ENCODE measurements at places on chromosomes 6 and 20.
A peak's percentile ranks its signal among the peaks of the same experiment; 100 is the strongest.

GRCh38 chr20:23350904-23351838 lies 580 bp downstream of the NXT1 start:
- peak; percentile 34 for DNase-seq

DNA sequence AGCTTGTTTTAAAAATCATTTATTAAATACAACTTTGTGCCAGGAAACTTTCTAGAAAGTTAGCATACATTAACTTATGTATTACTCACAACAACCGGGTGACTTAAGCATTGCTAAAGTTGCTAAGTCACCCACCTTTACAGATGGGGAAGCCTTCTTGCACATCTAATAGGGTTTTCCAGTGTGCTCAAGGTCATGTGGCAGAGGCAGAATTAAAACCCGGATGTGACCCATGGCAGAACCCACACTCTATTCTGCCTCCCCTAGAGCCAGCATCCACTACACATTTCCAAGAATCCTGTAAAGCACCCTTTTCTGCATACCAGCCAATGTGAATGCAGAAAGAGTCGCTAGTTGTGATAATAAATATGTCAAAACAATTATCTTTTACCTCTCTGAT lies 13.4 kb downstream of the LINC00237 start:
- DNase-seq, result no peak

DNA sequence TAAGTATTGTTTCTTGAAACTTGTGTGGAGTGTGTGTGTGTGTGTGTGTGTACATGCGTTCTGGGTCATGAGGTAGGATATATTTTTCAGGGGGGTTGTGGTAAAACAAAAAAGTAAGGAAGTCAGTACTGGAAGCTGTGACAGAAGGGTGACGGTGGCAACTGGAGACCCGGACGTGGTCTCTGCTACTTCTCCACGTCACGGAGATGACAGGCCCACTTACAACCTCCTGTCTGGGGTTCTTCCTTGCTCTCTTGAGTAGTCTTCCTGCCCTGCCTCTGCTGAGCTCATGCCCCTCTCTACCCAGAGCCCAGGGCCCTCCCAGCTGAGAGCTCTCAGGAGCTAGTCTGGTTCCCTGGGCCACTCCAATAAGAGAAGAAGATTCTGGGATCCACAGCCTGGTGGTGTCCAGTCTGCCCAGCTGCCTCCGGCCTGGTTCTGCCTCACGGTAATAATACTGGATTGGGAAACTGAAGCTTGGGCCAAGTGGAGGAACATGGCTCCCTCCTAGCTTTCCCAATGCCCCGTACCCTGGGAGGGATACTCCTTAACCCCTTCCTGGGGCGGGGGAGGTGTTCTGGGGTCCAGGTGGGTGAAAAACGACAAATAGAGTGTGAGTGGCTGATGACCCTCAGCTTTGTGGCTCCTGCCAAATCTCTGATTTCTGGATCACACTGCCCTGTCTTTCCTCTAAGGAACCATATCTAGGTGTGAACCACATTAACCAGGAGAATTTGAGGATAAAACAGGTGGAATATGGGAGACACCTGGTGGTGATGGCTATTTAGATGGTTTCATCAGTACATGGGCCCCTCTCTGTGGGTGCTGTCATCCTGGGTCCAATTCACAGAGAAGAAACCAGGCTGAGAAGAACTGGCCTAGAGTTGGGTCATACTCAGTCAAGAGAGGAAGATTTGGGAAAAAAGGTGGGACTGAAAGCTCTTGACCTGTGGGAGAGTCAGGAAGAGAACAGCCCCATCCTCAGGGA lies 27.2 kb downstream of the VEGFA start:
- peak; percentile 35 for DNase-seq

DNA sequence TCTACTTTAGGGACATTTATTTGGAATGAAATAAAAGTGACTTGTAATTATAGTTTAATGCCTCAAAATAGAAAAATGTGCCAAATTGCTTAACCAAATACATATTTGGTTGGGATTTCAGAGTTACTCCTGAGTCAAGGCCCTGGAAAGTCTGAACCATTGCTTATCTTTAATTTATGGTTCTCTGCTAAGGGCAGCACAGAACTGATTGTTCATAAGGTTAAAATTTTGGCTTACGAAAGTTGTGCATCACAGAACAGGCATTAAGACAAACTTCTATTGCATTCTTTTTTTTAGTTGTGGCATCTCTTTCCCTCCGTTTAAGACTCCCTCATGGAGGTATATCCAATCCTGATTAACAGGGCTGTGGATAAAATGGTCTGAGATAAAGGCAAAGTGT lies 92.2 kb upstream of the TENT5A start:
- DNase-seq, result no peak

Data from HT-29 (cell line).